IPS-NIHi11 (cell line): ENCODE measurements at places on chromosomes 4 and X.

- DNase-seq = no peak
Measured at GRCh38 chr4:16608123-16608522, 290.3 kb downstream of the LDB2 start.

- DNase-seq = no peak
Measured at GRCh38 chr4:155026715-155027114, 181.7 kb upstream of the NPY2R start.

- no peak for DNase-seq
Measured at GRCh38 chrX:49276671-49277534, 7.3 kb downstream of the PPP1R3F start.

GRCh38 chrX:45762699-45763647 lies 562.3 kb upstream of the DIPK2B start:
- no peak for DNase-seq

DNA sequence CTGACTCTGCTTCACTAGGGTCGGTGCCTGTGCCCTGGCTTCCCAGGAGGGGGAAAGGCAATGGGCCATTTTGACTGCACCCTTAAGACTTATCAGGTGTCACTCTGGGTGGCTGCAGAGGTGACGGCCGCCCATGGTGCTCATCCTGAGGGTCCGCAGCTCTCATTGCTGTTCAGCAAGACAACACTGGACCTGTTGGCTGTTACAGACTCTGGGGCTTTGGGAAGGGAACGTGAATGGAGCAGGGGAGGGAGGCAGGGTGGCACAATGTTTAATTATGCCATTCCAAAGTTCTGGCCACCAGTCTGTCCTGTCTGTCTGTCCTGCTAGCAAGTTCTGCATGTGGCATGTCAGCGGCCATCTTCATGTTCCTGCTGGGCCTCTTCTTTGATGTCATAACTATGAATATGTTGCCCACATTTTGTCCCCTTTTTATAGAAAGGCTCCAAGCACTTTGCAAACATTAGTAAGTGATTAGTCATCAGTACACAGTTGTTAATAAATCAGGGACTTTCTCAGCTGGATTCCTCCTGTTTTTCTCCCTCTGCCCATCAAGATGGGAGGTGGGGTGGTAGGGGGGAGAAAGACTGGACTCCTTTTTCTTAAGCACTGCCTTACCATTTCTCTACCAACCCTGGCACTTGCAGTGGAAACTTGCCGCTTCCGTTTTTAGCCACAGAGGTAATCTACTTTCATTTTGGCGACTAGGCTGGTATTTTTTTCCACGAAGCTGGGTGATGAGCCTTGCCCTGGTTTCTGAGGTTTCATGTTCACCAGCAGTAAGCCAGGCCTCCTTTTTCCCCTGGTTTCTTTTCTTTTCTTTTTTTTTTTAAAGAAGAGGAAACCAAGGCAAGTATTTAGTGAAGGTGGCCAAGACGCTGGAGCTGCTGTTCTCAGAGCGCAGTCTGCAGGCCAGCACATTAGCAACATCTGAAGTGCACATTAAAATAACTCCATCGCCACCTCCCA lies 88.6 kb upstream of the TRIM2 start:
- DNase-seq = no peak

- DNase-seq = no peak
Measured at GRCh38 chr4:103204111-103204510, 6.0 kb upstream of the CENPE start.

DNA sequence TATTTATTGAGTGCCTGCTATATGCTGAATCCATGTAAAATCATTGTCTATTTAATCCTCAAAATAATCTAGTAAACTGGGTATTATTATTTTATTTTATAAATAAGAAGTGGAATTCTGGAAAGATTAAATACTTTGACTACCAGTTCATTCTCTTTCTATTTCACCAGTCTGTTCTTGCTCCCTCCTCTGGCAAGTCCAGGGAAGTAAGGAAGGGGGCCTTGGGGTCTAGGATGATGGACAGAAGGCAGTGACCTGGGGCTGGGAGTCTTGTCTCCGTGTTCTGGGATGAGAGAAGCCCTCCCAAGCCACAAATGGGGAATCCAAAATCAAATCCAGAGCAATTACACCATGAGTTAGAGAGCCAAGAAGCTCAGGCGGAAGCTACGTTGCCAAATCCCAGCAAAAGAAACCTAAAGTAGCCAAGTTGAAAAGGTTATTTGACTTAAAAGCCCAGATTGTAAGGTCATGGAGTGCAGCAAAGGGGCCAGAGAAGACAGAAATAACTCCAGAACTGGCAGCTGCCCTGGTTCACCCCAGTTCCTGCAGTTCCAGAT lies 28.3 kb upstream of the PARM1 start:
- peak; percentile 18 for DNase-seq

DNA sequence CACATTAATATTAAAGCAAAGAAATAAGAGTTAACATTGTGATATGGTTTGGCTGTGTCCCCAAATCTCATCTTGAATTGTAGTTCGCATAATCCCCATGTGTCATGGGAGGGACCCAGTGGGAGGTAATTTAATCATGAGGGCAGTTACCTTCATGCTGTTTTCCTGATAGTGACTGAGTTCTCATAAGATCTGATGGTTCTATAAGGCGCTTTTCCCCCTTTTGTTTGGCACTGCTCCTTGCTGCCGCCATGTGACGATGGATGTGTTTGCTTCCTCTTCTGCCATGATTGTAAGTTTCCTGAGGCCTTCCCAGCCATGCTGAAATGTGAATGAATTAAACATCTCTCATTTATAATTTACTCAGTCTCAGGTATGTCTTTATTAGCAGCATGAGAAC lies 153.8 kb upstream of the GALNT7 start:
- no peak for DNase-seq

DNA sequence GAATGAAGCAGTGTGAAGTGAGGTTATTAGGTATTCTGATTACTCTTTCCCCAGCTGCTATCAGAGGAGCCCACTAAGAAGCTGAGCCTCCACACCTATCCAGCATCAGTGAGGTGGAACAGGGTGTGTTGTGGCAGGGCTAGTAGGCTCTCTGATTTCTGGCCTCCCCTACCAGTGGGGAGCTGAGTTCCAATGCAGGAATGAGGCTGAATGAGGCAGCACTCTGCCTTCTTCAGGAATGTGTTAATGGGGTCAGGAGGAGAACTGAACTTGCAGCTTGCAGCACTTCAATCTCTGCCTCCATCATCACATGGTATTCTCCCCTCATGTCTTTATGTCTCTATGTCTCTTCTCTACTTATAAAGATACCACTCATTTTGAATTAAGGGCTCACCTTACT lies 26.9 kb downstream of the SOX3 start:
- DNase-seq = peak; percentile 14

DNA sequence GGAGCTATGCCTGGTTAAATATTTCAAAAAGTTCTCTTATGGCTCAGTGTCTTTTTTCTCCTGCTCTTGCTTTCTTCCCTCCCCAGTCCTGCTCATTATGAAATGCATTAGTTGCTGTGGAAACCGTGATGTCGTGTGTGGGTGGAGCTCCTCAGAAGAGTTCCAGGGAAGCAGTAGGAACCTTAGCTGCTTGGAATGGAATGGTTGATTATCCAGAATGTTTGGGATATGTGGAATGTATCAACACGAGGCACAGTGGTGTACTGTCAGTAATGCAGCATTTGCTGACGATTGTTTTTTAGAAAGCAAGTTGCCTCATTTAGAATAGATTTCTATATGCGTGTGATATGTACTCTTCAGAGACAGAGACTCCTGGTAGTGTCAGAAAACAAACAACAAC lies 333.2 kb downstream of the ARHGAP10 start:
- no peak for DNase-seq

DNA sequence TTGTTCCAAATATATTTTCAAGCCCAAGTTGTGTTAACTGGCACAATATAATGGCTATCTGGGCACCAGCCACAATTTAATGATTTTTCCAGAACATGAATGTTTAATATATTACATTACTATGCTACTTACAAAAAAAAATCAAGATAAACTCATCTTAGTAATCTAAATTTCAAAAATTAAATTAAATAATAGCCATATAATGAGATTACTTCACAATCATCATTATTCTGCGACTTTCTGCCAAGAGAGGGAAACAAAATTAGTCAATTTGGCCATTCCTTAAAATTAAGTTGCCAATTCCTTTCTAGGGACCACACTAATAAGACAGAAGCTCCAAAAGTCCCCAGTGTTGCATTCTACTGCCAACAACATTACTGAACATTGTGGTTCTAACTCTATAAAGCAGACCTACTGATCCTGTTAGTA lies 7.5 kb downstream of the NEK1 start:
- no peak for DNase-seq

- no peak for DNase-seq
Measured at GRCh38 chr4:7788694-7789425, 150.8 kb downstream of the AFAP1 start.

GRCh38 chrX:1453951-1454785 lies 1.5 kb upstream of the ASMTL start:
- DNase-seq = peak; percentile 92

DNA sequence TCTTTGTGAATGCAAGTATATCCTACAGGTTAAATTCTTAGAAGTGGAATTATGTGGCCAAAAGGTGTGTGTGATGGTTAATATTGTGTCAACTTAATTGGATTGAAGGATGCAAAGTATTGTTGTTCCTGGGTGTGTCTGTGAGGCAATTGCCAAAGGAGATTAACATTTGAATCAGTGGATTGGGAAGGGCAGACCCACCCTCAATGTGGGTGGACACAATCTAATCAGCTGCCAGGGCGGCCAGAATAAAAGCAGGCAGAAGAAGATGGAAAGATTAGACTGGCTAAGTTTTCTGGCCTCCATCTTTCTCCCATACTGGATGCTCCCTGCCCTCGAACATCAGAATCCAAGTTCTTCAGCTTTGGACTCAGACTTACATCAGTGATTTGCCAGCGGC lies 76.2 kb upstream of the GBA3 start:
- no peak for DNase-seq

- no peak for DNase-seq
Measured at GRCh38 chr4:110184791-110185155, 13.6 kb downstream of the ELOVL6 start.

DNA sequence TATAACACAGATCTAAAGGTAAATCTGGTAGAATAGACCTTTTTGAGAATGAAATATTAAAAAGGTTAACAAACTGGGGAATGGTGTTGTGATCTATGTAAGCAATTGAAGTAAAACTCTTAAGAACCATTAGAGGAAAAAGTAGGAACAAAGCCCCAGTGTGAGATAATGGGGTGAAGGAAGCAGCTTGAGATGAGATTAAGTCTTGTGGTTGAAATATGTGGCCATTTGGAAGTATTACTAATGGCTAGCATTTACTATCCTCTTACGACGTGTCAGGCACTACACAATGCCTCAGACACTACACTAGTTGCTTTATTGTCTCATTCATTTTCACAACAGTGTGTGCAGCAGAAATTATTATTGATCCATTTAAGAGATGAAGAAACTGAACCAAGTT lies 25.9 kb upstream of the NDNF start:
- DNase-seq = no peak

- no peak for DNase-seq
Measured at GRCh38 chr4:42676066-42676951, 19.4 kb upstream of the ATP8A1 start.

GRCh38 chrX:78650906-78651437 lies 8.2 kb downstream of the RTL3 start:
- DNase-seq = no peak

DNA sequence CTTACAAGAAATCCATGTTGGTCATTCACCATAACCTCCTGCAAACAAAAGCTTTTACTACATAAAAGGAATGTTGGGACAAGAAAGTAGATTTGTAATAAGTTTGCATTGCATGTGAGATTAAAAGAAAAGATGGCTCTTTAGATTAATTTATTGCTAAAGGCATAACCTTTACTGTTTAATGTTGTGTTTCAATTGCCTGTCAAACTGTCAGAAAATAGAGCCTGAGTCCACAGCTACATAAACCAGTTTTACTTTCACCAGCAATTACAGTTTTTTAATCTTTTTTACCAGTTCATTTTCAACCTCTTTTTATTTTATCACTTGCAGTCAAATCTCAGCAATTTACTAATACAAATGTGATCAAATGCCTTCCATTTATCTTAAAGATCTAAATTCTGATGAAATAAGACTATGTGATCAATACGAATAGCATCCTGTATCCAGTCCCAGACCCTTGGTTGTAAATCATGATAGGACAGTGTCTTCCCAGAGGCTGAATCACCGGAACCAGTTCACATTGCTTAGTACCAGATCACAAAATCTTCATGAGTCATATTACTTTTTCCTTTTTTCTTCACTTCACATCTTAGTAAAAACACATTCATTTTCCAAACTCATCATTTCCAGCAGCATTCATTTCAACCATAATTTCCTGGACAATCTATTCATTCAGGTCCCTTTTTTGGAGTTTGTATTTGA lies 95.4 kb upstream of the FRG1 start:
- no peak for DNase-seq

DNA sequence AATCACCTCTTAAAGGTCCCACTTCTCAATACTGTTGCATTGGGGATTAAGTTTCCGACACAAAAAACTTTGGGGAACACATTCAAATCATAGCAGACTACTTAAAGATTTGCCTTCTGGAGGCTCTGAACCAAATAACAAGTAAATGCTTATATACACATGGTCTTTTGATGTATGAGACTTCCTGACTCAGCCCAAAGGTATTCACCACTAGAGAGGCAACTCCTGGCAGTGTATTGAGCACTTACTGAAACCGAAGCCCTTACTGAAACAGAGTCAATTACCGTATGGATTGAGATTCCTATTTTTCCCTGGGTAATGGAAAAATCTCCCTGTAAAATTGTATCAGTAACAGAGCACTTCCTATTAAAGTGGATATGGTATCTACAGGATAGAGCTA lies 45.4 kb downstream of the ZCCHC13 start:
- DNase-seq = no peak

GRCh38 chr4:152052451-152053057 lies 291.7 kb upstream of the GATB start:
- DNase-seq = no peak

DNA sequence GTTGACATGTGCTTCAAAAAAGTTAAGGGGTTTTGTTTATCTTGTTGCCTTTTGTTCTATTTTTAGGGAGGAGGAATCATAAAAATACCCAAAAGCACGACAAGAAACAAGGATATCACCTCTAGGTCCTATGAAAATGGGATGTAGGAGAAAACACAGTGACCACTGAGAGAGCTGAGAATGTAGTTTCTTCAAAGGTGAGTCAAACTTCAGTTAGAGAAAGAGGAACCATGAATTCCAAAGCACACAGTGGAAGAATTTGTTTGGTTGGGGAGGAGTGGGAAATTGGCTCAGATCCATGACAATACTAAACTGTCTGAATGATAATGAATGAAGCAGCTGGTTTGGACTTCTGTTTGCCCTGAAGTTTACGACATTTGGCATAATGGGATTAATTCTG lies 19.1 kb upstream of the FRYL start:
- no peak for DNase-seq

GRCh38 chrX:24718771-24719170 lies 25.1 kb downstream of the POLA1 start:
- no peak for DNase-seq

DNA sequence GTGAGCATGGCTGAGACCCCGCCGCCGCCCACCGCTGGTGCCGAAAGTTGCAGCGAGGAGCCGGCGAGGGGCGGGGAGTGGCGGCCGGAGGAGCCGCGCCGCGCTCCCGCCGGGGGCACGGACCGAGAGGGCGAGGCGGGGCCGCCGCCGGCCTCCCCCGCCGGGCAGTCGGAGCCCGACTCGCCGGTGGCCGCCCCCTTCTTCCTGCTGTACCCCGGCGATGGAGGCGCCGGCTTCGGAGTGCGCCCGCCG lies 16.5 kb downstream of the UTP3 start:
- DNase-seq = no peak

- peak; percentile 12 for DNase-seq
Measured at GRCh38 chrX:47958761-47959342, 44.9 kb downstream of the ZNF182 start.

- DNase-seq = no peak
Measured at GRCh38 chrX:48179691-48180090, 16.9 kb downstream of the SSX5 start.
